ENCODE measurements at places on chromosomes 5 and 9.

DNA sequence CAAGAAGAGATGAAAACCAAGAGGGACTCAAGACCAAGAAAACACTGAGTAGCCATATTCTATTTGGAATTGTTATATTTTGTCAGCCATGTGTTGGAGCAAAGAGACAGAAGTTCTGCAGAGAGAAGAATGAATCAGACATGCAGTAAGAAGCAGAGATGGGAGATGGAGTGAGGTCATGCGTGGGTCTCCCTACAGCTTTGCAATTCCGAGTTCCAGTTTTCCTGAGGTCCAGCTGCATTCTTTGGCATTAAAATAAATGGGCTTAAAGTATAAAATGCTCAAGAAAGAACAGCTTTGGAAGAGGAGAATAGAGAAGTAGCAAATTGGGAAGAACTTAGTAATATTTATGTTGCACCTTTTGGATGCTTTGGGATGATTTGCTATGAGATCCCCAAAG, 361.6 kb downstream of the NPR3 start:
- peak; percentile 30 for DNase-seq

DNA sequence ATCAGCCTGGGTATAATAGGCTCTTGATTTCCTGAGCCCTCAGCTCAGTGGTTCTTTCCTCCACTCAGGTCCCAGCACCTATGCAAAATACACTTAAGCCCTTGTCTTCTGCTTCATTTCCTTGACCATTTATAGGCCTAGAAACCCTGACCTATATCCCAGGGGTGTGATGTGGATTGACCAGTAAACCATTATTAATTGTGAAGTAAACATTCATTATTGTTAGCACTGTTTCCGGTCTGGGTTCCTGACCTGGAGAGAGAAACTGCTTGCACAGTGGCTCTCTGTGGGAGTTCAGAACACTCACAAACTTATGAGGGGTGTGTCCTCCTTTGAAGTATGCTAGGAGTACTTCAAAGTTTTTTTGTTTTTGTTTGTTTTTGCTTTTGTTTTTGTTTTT, 19.6 kb upstream of the TOMM5 start:
- DNase-seq = no peak

DNA sequence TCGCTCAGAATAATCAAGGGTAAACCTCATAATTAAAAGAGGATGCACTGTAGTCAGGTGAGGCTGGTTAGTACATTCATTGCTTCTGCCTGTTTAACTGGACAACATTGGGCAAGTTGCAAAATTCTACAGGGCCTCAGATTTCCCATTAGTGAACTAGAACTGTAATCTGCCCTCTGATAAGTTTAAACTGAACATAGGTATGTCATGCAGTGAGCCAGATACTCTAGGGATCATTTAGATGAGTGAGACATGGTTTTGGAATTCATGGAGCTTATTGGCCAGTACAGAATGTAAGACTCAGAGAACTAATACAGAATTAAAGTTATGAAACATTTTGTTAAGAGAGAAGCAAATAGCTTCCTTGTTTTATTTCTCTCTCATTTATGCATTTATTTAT, 35.9 kb downstream of the RNF44 start:
- DNase-seq = no peak

- no peak for DNase-seq
Measured at GRCh38 chr5:14057289-14057688, 85.9 kb upstream of the TRIO start.

DNA sequence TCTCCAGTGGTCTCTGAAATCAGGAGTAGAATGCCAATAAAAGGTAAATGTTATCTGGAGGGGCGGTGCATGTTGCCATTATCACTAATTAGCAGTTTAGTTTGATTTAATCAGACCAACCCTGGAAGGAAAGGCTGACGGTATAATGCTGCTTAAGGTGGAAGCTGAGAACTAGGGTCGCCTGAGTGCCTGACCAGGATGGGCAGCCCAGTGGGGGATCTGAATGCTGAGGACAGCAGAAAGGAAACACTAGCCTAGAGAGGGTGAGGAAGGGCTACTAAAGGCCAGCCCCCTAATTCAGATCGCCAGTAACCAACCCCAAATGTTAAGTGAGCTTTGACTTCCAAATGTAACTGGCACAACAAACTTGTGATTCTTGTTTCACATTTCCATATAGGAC, 172.2 kb downstream of the APBA1 start:
- no peak for DNase-seq

DNA sequence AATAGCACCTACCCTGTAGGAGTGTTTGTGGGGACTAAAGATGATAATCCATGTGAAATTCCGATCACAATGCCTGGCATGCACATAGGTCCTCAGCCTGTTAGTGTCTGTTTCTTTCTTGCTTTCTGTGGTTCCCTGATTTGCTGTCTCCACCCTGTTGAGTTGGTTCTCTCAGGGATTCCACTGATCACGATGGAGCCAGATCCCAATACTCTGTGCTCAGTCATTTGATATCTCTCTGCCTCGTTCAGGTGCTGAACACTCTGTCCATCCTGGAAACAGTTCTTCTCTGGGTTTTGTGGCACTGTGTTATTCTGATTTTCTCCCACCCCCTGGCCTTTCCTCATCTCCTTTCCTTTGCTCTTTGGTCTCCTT, 60.8 kb downstream of the ARHGAP26 start:
- no peak for DNase-seq

GRCh38 chr9:129725795-129726251, 27.0 kb downstream of the PTGES start:
- peak; percentile 74 for DNase-seq

- no peak for DNase-seq
Measured at GRCh38 chr5:85148701-85149100, 764.0 kb upstream of the EDIL3 start.

- no peak for DNase-seq
Measured at GRCh38 chr5:126265917-126266316, 157.3 kb upstream of the GRAMD2B start.

GRCh38 chr5:124823380-124823779, 76.9 kb upstream of the ZNF608 start:
- no peak for DNase-seq

- DNase-seq = peak; percentile 39
Measured at GRCh38 chr9:27198190-27198589, 89.2 kb downstream of the TEK start.

DNA sequence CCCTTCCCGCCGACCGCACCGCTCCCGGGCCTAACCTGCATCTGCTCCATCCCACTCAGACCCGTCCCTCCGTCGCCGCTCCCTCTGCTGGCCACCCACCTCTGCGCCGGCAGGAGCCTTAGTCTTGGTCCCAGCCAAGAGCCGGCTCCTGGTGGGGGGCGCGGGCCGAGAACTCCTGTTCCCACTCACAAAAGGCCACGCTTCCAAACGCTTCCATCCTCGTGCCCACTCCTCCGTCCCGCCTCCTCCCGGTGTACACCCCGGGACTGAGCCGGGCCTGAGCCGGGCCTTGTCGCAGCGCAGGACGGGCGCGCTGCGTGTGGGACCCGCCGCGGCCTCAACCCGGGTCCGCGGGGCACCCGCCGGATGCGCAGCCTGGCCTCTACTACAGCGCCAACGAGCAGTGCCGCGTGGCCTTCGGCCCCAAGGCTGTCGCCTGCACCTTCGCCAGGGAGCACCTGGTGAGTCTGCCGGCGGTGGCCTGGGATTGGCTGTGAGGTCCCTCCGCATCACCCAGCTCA, 7.5 kb downstream of the ADAMTS13 start:
- peak; percentile 62 for DNase-seq

All from left hindlimb (tissue), 1 donor.